PC-3 (cell line): ENCODE measurements at places on chromosomes 7 and 10. TPM values are rescaled to one million over a fixed set of nuclear protein-coding genes. Genes with fewer than 3 reads are reported as not detected.

DNA sequence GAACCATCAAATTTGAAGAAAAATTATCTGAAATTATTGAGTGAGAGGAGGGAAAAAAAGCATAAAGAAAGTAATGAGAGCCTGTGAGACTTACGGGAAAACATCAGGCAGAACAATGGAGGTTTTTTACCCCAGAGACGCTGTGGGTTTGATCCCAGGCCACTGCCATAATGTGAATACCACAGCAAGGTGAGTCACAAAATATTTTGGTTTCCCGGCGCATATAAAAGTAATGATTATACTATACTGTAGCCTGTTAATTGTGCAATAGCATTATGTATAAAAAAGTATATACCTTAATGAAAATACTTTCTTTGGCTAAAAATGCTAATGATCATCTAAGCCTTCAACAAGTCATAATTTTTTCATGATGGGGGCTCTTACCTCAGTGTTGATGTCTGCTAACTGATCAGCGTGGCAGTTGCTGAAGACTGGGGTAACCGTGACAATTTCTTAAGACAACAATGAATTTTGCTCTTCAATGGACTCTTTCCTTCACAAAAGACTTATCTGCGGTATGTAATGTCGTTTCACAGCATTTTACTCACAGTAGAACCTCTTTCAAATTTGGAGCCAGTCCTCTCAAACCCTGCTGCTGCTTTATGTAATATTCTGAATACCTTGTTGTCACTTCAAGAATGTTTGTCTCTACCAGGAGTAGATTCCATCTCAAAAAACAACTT, 97.0 kb upstream of the FAM20C start:
- peak; percentile 87 for DNase-seq

DNA sequence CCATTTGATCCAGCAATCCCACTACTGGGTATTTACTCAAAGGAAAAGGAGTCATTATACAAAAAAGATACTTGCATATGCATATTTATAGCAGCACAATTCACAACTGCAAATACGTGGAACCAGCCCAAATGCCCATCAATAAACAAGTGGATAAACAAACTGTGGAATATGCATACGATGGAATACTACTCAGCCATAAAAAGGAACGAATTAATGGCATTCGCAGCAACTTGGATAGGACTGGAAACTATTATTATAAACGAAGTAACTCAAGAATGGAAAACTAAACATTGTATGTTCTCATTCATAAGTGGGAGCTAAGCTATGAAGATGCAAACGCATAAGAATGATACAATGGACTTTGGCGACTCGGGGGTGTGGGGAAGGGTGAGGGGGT, 108.6 kb downstream of the MICU1 start:
- no peak for DNase-seq

- DNase-seq: peak; percentile 92
Observed at GRCh38 chr7:76294344-76295024, 8.0 kb upstream of the HSPB1 start.

GRCh38 chr10:57979956-57980355, 287.7 kb downstream of the IPMK start:
- no peak for DNase-seq

DNA sequence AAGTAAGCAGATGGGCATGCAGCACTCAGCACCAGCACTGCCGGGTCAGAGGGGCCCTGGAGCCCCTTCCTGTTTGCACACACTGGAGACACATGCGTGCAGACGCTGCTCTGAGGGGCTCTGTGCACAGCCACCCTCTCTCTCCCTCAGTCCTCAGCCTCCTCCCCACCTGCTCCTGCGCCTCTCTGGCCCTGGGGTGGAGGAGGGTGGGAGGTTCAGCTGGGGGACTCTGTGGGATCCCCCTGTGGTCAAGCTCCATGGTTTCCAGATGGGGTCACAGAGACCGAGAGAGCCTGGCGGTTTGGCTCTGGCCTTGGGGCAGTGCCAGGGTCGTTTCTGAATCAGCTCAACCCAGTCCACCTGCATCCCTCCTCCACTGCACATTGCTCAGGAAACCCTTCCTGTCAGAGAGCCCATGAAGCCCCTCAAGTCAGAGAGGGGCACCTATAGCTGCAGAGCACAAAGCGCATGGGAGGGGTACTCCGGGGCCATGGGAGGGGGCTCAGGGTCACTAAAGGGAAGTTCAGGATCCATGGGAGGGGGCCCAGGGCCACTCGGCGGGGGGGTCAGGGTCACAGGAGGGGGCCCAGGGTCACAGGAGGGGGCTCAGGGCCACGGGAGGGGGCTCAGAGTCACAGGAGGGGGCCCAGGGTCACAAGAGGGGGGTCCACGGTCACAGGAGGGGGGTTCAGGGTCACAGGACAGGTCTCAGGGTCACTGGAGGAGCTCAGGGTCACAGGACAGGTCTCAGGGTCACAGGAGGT, 161.7 kb downstream of the ADARB2 start:
- no peak for DNase-seq

DNA sequence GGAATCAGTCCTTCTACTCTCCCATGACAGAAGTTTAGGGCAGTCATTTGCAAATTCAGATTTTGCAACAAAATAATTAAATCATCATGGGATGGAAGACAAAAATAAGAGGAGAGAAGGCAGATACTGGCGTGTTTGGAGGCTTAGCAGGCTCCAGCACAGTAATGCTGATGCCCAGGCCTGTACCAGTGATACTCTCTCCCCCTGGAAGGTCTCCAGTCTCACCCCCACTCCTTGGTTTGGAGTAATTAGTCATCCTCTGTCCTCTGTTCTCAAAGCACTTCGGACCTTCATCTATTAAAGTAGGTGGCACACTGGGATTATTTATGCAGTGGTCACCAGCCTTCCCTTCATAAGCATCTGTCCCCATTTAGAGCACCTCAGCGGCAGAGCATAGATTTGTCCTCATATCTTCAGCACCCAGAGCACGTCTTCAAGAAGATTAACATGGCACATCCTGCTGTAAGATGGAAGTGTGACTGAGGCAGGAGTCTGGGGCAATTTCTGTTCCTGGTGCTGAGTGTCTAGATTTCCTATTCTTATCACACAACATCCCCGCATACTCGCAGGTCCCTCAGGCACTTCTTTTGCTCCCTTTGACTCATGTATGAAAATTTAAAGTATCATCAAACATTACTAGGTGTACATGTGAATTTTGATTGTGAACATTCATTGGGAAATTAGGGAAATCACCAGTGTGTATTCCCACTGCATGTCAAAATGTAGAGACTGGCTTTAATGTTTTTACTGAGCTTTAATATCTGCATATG, 31.3 kb upstream of the TRIL start:
- DNase-seq: no peak

- DNase-seq: peak; percentile 27
Observed at GRCh38 chr7:815284-816216, 16.7 kb upstream of the SUN1 start.

DNA sequence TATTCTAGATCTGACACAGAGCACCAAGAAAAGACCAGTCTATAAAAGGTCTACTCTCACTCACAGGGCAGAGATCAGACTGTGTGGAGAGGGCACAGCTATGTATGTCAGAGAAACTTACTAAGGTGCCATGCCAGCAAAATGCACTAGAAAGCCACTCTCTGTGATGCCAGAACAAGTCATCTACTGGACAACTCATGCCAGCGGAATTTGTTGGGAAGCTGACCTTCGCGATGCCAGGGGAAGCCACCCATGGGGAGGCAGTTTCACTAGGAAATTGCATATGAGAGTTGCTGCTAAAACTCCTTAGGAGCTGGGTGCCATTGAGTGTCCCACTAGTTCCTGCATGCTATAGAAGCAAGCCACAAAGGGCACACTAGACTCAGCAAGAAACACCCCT, 58.5 kb downstream of the MICU1 start:
- DNase-seq: peak; percentile 84

- no peak for DNase-seq
Observed at GRCh38 chr7:94615666-94616065, 40.3 kb downstream of the SGCE start.

DNA sequence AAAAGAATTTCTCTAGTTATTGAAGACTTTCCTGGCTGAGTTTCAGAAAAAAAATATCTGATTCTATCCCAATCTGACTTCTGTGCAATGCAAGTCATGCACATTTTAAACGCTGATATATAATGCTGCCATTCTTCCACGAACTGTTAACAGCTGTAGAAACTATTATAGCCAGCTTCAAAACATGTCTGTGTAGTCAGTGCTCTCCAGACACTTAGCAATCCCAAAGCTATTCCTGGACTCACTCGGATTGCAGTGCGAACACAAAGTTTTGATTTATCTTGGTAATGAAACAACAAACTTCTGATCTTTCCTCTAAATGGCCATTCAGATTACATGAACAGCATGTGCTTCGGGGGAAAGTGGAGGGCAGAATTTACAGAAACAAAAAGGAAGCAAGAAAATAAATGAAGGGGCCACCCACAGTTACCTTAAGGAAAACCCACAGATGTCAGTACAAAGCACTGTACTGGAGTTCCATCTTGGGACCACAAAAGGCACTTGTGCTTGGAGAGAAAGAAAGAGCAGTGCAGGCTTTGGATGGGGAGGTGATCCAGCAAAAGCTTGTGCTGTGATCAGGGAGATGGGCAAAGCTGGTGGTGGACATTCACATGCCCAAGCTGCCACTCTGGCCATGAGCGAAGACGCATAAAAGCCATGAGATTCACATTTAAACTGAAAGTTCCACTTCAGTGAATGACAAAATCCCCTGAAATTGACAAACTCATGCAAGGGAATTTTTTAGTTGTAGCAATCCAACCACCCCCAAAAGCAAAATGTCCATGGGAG, 32.1 kb upstream of the ADO start:
- DNase-seq: no peak

DNA sequence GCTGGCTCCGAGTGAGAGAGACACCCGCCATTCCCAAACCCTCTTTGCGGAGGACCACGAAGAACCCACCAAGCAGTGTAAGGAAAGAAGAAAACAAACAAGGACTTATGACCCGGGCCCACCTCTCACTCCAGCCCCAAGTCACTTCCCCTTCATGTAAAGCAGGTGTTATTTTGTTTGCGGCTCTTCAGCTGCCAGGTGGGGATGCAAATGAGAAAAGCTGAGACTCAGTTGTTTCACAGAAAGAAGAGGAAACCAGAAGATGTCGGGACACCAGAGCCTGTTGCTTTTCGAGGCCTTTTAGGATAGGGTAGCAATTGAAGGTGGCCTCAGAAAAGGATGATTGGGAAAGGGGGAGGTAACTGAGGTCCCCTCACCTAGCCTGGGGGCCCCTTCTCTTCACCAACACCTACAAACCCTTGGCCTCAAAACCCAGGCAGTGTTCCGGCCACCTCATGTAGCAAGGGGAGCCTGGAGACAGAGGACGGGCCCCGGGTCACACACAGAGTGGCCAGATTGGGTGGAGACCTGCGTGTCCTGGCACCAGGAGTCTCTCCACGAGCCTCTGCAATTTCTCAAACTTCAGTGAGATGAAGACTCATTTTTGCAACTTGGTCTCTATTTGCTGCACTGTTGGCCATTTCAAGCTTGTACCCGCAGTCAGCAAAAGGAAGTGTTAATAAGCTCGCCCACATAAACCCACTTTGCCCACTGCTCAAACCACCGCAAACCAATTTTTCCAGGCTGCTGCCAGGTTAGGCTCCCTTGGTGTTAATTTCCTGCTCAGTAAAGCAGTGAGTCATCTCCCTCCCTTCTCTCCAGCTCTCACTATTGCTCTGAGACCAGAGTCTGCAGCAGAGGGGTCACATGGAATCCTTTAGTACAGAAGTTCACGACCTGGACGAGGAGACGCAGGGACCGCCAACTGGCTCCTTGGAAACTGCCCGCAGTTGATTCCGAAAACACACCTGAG, 45.5 kb downstream of the AOC1 start:
- no peak for DNase-seq

DNA sequence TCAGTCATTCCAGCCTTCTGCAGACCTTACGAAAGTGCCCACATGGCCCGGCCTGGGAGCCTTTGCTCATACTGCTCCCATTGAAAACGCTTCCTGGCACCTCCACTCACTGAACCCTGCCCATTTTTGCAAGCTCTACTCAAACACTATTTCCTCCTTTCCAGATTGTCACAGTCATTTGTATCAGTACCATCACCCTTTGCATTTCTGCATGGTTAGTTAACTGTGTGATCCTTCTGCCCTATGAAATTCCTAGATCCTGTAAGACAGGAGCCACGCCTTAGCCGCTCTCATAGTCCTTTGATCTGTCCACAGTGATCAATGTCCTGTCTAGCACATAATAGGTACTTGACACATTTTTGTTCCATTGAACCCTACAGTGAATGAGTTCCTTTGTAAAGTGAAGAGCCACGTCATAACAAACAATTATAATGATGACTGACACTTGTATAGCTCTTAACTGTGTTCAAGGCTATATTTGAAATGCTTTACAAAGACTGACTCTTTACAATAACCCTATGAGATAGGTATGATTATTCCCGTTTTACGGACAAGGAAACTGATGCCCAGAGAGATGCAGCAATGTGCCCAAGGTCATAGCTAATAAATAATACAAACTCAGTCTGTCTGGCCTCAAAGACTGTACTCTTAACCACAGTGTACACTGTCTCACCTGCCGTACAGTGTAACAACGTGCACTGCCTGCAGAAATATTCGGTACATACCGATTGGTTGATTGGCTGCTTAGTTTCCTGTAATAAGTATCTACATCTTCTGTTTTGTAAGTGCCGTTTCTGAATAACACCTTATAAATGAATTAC, 16.6 kb upstream of the ITIH2 start:
- no peak for DNase-seq

DNA sequence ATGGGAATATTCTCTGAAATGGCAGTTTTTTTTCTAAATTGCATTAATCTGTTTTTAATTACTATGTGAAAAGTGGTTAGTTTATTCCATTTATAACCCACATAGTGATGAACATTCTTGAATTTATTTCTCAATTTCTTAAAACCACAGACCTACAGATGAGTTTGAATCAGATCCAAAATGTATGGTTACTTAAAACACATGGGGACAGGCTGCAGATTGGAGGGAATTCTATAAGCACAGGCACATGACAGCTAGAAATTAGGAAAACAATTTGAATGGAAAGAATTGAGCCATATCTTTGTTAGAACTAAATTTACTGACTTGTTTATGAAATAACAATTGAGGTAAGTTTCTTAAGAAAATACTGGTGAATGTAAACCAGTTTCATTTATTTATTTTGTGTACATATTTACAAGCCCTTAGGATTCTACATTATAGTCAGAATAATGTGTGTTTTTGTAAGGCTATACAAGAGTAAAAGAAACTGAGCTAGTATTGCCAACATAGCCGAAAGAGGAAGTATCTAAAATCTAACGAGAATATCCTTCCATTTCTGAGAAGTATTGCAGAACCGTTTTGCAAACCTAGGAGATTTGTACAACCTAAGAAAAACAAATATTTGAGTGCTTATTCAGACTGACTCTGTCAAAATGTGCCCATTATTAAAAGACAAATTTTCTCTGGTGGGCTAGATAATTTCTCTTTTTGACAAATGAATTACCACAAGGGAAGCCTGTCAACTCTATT, 434.3 kb upstream of the SEMA3D start:
- DNase-seq: no peak

Gene CBLL1
- total RNA-seq: 10.6 and 10.7 TPM in 2 replicates

Gene RBP4
- 4.4 and 8.5 TPM in 2 replicates for total RNA-seq

Gene ARMC3
- 0.18 and 0.40 TPM in 2 replicates for total RNA-seq

Gene RBM20
- 0.40 and 1.3 TPM in 2 replicates for total RNA-seq

Gene ITIH5
- not detected in 2 replicates for total RNA-seq

Gene CALML3
- total RNA-seq: not detected in 2 replicates

Gene ASAH2
- 0.75 and 14.0 TPM in 2 replicates for total RNA-seq

Gene ACHE
- 0.40 and 1.3 TPM in 2 replicates for total RNA-seq

Gene SFRP5
- total RNA-seq: not detected in 2 replicates
